HepG2 (cell line): ENCODE measurements at places on chromosomes 13 and 19.
A peak's percentile ranks its signal among the peaks of the same experiment; 100 is the strongest.

DNA sequence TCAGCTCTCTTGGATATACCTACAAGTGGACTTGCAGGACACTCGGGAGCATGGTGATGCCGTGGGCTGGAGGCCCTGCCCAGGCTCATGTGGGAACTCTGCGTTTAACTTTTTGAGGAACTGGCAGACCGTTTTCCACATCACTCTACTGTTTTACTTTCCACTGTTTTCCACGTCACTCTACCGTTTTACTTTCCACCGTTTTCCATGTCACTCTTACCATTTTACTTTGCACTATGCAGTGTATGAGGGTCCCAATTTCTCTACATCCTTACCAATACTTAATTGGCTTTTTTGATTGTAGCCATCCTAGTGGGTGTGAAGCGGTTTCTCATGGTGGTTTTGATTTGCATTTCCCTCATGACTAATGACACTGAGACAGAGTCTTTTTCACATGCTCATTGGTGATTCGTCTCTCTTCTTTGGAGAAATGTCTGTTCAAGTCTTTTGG lies 40.5 kb downstream of the GATAD2A start:
- DNase-seq = no peak

DNA sequence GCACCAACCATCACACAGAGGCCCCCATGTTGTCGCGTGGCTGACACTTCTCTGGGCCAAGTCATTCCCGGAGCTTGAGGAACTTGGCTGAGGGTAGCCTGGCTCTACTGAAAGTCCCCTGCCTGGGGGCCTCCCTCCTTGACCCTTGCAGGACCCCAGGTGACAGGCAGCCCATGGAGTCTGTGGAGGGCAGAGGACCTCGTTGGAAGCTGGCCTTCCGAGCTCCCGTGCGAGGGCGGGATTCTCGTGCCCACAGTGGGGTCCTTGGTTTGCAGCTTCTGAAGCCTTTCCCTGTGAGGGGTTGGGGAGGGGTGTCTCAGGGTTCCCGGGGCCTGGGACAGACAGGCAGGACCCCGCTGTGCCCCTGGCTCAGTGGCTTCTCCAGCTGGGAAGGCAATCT lies 16.4 kb downstream of the NMRK2 start:
- DNase-seq = no peak

GRCh38 chr19:17576758-17577456 lies 21.5 kb downstream of the COLGALT1 start:
- DNase-seq = no peak

GRCh38 chr19:47357788-47358680 lies 8.9 kb downstream of the DHX34 start:
- peak; percentile 22 for DNase-seq

DNA sequence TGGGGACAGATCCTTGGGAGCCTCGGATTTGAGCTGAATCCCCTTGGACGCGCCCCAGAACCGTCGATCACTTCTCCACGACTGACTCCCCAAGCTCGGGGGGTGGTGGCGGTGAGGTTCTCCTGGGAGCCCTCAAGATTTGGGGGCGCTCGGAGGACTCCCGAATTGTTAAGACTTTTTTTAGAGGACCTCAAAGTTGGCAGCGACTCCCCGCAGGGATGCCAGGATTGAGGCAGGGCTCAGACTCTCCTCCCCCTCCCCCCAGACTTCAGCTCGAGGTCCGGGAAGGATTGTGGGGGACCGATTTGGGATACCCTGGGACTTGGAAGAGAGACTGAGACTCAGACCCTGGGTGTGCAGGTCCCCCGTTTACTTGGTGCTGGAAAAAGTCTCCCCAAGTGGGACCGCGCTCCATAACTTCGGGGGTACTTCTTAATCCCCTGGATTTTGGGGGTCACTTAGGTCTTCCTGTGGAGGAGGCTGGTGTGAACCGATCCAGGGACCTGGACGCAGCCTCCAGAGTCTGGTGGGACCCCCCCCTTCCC lies 665 bp downstream of the VASP start:
- no peak for DNase-seq

DNA sequence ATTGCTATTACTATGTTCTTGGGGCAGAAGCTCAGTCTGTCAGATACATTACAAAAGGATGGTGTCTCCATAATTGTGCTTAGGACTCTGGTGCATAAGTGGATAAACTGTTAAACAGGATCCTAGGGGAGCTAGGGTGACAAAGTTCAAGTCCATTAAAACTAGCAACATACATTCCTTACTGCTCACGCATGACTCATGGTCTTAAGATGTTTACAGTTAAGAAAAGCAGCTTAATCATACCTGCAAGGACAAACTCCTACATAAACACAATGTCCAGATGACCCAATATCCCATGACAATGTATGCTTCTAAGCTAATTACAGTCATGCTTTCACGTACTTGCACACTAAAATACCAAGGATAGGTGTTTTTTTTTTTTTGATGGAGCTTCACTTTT lies 3.5 kb upstream of the ZNF701 start:
- no peak for DNase-seq

- no peak for DNase-seq
Observed at GRCh38 chr13:108787700-108788414, 158.4 kb downstream of the MYO16 start.

DNA sequence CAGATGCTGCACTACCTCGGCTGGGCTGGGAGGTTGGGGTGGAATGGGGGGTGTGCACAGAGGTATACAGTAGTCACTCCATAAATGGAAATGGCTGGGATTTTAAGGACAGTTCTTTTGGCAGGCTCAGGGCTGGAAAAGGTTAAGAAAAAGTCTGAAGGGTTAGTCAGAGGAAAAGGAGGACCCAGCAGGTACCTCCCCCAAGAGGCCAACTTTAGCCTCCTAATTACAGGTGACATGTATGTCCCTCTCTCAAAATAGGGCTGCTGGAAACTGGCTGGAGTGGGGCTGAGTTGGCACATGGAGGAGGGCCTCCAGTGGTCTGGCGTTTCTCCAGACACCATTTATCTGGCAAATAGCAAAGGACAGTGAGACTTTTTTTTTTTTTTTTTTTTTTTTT lies 994 bp downstream of the CCDC194 start:
- no peak for DNase-seq

- peak; percentile 32 for DNase-seq
Observed at GRCh38 chr13:89925107-89925506, 1422.4 kb upstream of the MIR17HG start.

DNA sequence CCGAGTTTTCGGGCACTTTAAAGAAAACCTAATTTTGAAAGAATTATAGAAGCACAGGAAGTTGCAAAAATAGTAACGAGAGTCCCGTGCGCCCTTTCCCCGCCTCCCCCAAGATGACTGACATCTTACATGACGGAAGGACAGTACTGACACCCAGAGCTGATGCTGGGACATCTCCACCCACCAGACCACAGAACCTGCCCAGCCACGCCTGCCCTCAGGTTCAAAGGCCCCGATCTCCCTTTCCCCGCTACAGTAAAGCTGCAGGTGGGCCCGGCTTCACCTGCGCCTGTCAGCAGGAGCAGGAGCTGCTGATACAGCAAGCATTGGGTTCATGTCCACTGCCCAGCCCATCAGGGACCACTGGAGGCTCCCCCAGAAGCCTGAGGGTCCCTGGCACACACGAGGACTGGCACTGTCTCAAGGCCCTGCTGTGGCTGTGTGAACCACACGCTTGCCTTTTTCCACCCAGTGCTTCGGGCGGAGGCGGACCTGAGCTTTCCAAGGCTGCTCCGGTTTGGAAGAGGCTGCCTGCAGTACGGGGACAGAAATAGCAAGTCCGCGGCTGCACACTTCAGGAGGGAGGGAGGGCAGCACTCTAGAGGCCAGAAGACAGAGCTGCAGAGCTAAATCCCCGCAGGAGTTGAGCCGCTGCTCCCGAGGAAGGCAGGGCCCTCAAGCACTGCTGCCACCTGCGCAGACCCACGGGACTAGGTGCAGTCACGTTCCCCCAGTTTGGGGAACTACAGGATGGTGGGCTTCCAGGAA lies 8.7 kb downstream of the MAP2K2 start:
- no peak for DNase-seq

GRCh38 chr19:45153339-45154063 lies 7.3 kb downstream of the NKPD1 start:
- no peak for DNase-seq

GRCh38 chr13:63696055-63696454 lies 2280.4 kb upstream of the PCDH20 start:
- no peak for DNase-seq

DNA sequence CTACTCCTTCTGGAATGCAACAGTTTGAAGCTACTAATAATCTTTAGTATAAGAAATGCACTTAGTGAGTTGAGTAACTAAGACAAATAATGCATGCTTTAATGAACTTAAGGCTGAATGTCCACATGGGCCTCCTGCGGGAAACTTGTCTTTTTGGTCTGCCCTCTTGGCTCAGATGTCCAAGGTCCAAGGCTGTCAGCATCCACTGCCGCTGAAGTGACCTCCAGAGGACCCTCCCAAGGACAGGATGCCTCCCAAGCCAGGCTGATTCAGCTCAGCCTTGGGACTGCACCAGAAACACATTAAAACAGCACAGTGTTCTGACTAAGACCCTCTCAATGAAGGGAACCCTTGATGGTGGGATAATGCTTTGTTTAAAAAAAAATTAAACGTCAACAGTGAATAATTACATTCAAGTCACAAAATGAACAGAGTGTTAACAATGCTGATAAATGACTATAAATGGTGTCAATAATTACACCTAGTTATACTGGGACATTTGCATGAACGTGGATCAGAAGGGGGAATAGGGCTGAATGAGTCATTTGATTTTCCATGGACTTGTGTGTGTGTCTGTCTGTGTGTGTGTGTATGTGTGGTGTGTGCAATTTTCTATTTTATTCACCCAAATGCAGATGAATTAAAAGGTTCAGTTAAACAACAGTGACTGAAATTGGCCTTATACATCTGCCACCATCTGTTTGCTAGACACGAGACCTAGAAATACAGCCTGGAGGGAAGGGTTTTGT lies 150.5 kb downstream of the COL4A1 start:
- DNase-seq = no peak

GRCh38 chr13:113558461-113558860 lies 26.1 kb upstream of the TFDP1 start:
- DNase-seq = no peak

DNA sequence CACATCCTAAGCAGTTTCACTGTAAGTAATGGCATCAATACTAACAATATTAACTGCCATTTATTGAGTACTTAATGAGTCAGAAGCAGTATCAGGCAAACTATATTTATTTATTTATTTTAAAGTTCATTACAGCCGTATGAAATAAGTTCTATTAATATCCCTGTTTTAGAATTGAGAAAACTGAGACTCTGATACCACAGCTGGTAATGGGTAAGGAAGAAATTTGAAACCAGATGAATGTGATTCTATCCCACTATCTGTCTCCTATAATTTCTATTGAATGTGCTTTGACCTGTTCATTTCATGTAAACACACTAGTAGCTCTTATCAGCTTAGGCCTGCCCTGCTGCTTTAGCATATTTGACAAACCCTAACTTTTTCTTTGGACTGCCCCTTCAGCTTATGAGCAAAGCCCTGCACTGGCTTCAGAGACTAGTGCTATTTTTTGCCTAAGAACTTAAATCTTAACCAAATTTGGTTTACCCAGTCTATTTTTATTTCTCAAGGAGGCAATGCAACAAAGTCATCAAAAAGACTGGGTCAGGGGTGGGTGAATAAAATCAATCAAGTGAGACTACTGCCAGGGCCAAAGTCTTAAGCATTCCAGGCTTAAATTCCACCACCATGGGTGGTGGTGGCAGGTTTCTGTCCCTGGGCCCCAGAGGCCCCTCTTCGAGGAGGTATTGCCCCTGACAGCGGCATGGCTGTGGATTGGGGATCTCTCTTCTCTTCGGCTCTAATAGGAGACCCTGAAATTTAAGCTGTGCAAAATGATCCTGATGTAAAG lies 143.4 kb downstream of the DLEU7 start:
- no peak for DNase-seq

- no peak for DNase-seq
Observed at GRCh38 chr19:38417544-38418506, 8.2 kb downstream of the RASGRP4 start.

DNA sequence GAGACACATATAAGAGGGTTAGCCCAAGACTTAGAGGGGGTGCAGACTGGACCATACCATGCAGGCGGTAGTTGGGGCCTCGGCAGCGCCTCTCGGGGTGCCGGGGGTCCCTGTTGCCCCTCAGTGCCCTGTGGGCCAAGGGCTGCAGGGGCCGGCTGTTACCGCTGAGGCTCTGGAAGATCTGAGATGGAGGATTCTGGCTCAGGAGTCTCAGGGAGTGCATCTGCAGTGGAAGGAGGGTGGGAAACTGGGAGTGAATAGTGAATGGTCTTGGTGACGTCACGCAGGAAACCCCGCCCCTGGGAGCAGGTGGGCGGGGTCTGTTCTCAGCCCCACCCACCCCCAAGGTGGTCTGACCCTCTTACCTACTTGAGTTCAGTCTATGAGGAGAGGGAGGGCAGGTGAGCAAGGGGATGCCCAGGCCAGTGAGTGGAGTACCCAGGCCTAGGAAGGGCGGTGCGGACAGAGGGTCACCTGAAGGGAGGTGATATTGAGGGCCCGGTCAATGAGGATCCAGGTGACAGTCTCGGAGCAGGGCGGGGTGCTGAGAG lies 1.7 kb upstream of the DBP start:
- DNase-seq = no peak

DNA sequence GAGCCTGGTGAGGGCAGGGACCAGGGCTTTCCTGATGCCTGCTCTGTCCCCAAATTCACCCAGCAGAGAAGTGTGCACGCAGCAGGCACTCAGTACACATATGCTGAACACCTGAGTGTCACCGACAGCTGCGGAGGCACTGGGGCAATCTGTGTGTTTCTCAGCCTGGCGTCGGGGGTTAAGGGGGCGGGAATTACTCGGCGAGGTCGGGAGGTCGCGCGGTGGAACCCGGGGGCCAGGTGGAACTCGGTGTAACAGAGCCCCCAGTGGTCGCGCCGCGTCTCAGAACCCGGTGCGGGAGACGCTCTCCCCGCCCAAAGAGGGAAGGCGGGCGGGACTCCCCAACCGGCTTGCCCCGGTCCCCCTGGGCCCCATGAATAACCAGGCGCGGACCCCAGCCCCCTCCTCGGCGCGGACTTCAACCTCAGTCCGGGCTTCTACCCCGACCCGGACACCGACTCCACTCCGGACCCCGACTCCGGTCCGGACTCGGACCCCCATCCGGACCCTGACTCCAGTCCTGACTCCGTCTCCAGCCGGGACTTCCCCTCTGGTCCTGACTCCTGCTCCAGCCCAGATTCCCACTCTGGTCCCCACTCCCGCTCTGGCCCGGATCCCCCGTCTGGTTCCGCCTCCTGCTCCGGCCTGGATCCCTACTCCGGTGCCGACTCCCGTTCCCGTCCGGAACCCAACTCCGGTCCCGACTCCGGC lies at the start of gene SELENOV:
SELENOV (plus strand) TSS at position 300 of the 711 bp plus-strand sequence; CDS start at position 374, 74 bp downstream.
- DNase-seq = no peak
